ENCODE measurements at places on chromosomes 5 and 9.

GRCh38 chr5:111259636-111260035 is 35.5 kb downstream of the CAMK4 start:
- peak; percentile 26 for DNase-seq

DNA sequence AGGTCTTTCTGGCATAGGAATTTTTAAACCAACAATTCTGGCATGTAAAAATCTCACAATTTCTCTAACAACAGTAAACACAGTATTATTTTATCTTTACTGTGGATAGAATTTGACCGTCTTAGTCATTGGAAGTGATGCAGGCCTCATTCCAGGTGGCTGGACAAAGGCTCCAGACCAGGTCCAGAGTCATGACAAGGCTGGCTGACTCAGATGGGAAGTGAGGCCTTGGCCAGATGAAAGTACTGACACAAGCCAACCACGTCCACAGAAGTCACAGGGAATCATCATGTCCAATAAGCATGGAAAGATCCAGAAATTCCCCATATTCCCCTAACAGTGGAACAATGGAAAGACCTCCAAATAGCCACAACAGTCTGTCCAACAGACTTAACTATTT is 12.4 kb downstream of the SPOCK1 start:
- DNase-seq, result no peak

GRCh38 chr9:127977009-127977883 is 3.5 kb downstream of the EEIG1 start:
- no peak for DNase-seq

- DNase-seq, result no peak
These were observed 7.5 kb upstream of the ICE1 start for GRCh38 chr5:5414999-5415398.

DNA sequence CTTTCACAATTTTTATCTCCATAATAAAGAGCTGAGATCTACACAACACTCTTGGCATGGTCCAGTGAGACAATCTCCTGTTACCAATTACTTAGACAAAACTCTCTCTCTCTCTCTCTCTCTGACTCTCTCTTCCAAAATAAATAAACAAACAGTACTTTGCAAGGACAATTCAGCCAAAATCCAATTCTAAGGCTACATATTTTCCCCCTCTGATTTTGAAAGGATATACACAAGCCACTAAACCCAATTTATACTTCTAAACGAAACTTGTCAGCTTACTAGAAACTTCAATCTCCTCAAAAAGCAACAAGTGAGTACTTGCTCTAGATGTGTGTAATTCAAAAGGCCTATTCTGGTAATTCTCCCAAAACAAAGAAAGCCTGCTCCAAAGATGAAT is 26.3 kb upstream of the TNPO1 start:
- no peak for DNase-seq

- DNase-seq, result no peak
These were observed 276.8 kb upstream of the CLINT1 start for GRCh38 chr5:158135682-158136179.

DNA sequence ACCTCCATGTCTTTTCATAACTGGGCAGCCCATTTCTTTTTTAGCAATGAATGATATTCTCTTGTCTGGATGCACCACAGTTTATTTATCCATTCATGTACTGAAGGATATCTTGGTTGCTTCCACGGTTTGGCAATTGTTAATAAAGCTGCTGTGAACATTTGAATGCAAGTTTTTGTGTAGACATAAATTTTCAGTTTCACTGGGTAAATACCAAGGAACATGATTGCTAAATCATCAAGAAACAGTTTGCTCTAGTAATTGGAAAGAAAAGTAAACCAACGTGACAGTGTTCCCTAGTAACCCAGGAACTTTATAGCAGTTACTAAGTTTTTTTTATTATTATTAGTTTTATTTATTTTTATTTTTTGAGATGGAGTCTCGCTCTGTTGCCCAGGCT is 100.4 kb downstream of the VPS13A start:
- no peak for DNase-seq

- no peak for DNase-seq
These were observed 187.1 kb downstream of the FSTL4 start for GRCh38 chr5:133425222-133425621.

DNA sequence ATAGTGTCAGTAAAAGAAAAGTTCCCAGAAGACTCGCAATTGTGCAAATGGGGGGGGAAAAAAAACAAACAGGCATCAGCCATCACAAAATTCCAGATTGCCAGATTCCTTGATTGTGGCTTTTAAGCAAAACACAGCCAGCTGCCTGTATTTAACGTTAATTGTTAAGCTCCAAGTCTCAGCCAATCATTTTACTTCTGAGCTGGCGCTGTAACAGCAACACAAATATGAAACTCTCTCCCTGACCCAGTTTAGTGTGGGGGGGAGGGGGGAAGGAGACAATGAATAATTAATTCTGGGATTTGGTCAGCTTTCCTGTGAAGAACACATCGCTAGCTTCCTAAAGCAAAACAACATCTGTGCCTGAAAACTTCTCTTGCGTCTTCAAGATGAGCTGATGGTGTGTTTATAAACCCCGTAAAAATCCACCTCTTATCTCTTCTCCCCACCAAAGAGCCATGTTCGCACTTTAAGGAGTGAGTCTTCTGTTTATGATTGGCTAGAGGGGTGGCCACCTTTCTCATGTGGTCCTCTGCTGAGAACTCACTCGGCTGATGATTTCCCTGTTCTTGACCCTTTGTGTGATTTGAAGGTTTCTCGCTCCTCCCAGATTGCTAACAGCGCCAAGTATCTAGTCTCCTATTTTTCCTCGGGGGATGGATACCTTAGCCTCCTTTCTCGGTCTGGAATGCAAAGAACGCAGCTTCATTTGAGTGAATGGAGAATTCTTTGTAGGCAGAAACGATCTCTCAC is 160.2 kb upstream of the DAPK1 start:
- DNase-seq, result peak; percentile 33
